Hematopoietic multipotent progenitor cell treated with erythropoietin and hydrocortisone succinate and interleukin-3 and kit ligand, for 6 days (in vitro differentiated cells): ENCODE measurements at places on chromosomes 11 and 22.

DNA sequence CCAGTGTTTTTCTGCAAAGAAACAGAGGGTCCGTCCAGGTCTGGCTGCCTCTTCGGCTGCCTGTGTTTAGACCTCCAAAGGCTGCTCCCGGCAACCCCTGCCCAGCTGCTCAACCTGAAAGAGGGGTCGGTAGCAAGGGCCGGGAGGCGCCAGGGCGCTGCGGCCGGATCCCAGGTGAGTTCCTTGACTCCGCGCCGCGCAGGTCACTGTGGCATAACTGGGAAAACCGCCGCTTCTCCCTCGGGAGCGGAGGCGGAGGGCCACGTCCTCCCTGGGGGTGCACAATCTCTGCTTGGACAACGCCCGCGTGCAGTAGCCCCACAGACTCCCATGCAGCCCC is 1.0 kb upstream of the BRSK2 start:
- DNase-seq, result no peak

- DNase-seq, result no peak
Measured at GRCh38 chr11:58024601-58025091, 965 bp downstream of the OR9Q1 start.

DNA sequence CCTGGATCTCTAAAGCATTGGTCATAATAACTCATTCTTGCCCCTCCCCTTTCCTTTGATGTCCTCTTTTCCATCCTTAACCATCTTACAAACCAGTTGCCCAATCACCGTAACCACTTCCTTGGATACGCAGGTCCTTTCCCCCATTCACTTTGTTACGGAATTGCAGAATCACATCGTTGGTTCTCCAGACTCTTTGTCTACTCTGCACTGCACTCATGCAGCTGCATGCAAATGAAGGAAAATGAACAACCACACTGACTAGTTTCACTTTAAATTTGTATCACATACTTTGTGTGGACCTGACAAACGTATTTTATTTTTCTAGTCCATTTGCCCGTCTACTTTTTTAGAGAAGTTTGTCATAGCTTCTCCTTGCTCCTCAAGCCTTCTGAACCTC is 69.9 kb downstream of the SLC5A12 start:
- DNase-seq, result no peak

DNA sequence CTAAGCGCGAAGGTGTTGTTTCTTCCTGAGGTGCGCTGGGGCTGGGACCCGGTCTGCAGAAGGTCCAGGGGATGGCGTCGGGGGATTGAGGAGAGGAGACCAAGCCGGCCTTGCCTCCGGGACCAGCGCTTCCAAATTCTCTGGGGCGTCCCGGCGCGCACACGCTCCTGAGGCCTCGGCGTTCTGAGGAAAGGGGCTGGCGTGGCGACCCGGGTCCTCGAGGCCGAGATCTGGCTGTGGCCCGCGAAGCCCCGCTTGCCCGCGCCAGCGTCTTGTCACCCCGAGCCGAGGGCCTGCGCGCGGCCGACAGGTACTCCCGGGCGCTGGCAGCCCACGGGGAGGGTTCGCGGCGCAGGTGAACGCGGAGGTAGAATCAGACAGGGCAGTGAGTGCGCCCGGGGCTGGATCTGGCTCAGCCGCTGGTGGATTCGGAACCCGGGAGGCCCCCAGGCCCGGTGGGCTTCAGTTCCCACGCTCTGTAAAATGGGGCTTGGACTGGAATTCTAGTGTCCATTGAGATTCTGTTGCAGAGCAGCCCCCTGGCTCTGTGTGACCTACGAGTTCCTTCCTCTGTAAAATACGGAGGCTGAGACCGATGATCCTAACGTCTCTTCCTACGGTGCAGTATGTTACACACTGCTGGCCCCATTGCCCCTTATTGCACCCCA is 14.7 kb downstream of the SSH3 start:
- no peak for DNase-seq

DNA sequence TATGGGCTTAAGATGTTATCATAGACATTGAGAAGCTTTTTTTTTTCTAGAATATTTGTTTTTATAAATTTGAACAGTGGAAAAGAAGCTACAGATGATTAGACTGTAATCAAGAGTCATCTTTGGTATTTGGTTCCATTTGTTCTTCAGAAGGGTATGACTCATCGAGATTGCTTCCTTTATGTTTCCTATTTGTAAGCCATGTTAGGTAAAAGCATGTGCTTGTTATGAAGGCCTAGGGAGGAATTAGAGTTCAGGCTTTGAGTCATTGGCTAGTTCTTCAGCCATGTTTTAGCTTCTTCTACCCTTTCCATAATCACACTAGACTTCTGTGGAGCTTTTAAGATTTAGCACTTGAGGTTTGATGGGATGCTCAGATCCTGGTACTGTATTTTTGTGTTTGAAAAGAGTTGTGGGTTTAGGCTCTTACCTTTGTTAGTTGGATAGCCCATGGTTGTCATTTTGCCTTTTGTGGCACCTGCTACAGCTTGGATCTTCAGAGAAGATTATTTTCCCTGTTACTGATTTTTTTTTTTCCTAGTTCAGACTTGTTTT is 44.3 kb downstream of the POLD3 start:
- DNase-seq, result peak; percentile 14

DNA sequence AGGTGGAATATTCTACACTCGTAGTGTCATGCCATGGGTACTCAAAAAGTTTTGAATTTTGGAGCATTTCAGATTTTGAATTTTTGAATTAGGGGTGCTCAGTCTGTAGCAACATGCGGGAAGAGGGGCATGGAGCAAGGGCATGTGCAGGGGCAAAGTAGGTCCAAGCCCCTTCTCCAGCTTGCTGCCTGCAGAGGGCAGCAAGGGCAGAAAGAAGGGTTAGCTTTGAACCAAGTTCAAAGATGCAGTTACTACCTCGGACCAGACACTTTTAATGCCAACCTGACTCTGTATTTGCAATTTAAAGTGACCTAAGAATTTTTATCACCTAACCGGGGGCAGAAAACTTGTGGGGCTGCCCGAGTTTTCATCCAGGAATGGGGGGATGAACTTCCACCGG is 68.2 kb downstream of the CD82 start:
- DNase-seq, result peak; percentile 35

DNA sequence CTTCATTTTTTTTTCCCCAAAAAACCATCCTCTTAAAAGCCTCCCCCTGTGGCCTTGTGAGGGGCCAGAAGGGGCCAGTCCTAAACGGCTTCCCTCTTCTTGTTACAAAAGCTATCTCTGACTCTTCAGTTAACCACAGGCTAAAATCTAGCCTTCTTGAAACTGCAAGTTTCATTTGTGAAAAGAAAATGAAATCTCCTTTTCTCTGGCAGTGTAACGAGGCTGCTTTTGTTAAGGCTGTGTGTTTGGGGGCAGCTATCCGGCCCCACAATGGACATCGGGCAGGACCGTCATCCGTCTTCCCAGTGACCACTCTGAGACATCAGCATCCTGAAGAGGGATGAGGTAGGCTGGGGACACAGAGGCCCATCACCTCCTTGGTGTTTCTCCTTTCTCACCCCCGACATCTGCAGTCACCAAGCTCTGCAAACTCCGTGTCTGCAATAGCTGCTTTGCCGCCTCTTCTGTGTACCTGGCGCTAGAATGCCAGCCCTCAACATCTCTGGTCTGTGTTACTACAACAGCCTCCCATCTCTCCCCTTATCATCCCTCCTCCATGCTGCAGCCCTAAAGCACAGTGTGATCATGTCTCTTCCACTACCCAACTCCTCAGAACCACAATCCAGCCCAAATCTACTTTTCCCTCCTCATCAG is 94.0 kb downstream of the RCN1 start:
- DNase-seq, result no peak

GRCh38 chr11:110935018-110935640 is 222.9 kb upstream of the ARHGAP20 start:
- no peak for DNase-seq

GRCh38 chr11:121066623-121067022 is 34.4 kb upstream of the TECTA start:
- DNase-seq, result no peak

DNA sequence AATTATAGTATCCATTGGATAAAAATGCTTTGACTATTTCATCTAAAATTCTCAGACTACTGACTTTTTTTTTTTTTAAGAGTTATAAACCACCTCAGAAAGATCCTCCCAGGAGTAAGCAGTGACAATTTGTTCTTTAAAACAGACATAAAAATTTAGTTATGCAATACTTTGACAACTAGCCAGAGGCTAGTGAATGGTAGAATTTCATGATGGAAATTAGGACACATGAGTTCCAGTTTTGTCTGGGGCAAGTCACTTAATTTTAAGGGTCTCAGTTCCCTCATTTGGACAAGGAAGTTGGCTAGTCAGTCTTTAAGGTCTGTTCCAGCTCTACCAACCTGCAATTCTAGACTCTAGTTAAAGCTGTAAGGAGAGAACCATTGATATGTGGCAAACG is 2.9 kb downstream of the IL18 start:
- no peak for DNase-seq

DNA sequence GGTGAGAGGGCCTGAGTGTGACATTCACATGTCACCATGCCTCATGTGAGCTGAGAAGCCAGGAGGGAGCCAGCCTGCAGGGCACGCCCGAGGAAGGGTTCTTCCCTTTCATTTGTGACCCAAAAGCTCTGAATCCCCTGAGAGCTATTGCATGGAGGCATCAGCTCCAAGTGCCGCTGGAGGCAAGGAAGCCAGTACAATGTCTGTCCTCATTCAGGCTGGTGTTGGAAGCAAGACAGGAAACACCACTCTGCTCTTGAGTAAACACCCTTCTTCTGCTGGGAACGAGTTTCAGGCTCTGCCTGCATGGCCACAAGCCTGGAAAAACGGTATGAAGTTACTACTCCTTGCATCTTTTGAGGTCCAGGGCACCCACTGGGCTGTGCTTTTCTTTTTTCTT is 83.8 kb upstream of the LARGE1 start:
- no peak for DNase-seq

GRCh38 chr22:29109822-29110221 is 37.0 kb downstream of the KREMEN1 start:
- no peak for DNase-seq

DNA sequence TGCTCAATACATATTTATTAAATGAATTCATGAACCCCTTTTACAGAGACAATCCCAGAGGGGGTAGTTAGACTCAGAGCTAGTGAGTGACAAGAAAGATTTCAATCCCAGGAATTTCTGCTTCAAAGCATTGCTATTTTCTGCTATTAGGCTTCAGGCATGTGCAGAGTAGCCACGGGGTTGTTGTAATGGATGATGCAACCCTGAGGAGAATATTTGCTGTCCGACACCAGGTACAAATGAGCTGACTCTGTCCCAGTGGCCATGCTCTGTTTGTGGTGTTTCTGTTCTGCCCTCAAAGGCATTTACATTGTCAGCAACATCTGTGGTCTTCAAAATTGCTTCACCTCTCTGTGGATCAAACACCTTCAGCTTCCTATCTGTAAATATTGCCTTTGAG is 102.6 kb downstream of the CSNK2A3 start:
- no peak for DNase-seq

- DNase-seq, result no peak
Measured at GRCh38 chr11:134150195-134150903, 73.4 kb downstream of the NCAPD3 start.

- peak; percentile 52 for DNase-seq
Measured at GRCh38 chr22:24376586-24376985, 50.8 kb upstream of the ADORA2A start.

- DNase-seq, result peak; percentile 80
Measured at GRCh38 chr11:14308114-14308896, 50.7 kb downstream of the RRAS2 start.

GRCh38 chr22:32817137-32817730 is 15.7 kb downstream of the TIMP3 start:
- DNase-seq, result no peak

GRCh38 chr11:77800449-77800848 is 20.1 kb downstream of the RSF1 start:
- peak; percentile 59 for DNase-seq

DNA sequence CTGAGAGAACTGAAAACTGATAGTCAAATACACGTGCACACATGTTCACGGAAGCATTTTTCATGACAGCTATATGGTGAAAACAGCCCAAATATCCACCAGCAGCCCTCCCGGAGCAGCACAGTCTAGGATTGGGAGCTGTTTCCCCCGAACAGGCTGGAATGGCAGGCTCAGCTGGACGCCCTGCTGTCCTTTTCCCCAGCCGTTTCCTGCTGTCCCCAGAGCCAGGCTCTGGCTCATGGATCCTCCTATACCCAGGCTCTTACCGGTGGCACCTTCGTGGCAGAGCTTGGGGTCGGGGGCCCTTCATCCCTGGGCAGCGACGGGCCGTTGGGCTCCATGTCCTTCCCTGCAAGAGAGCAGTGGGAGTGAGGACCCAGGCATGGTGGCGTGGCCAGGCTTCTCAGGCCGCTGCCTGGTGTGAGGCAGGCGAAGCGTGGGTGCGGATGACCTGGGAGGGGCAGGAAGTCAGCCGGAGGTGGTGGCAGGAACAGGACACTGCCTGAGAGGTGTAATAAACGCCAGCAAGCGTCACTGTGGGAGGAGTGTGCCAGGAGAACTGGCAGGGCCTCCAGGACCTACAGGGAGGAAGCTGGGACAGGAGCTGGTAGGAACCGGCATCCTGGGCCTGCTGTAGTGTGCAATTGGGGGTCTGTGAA is 38.8 kb downstream of the OSBPL5 start:
- DNase-seq, result no peak

DNA sequence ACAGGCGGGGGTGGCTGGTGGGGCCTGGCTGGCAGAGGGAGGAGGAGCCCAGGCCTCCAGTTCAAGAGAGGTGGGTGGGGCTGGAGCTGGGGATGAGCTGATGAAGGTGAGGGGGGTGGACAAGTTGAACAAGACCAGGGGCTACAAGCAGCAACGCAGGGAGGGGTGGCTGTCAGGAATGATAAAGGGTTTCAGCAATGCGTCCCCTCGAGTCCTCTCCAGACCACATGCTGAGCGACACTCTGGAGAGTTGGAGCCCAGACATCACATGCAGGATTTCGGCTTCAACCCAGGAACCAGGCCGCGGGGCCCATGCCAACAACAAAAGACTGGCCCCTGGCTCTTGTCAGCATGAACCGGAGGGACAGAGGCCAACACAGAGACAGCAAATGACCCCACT is 480.3 kb downstream of the BRD1 start:
- no peak for DNase-seq

- DNase-seq, result no peak
Measured at GRCh38 chr22:47846206-47846605, 1083.8 kb downstream of the TBC1D22A start.

DNA sequence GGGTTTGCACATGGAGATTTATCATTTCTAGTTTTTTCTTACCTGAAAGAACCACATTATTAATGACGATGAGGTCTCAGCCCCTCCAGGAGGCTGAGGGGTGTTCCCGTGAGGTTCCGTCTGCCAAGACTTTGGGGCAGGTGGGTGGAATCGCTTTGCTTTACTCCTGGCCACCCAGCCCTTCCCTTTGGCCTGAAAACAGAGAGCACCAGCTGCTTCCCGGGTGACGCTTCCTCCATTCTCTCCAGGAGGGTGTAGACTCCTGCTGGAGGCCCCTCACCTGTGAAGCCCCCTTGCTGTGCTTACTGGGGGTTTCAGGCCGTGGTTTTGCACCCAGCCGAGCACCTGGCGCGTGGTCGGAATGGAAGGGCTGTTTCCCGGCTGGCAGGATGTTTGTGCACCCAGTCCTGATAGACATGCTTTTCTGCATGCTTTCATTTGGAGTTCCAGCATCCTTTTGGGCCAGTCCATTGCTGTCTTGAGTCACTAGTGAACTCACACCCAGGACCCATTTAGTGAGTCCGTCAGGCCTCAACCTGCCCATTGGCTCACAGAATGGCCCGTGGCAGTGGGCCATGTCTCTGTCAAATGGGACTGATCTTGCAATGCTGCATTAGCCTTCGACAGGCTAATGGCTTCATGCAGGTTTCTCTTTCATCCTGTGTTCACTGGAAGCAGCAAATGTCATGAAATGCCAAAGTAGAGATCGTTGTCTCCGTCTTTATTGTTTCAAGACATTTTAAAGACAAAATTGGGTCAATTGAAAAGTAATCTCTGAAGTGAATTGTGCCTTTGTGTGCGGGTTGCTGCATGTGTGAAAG is 360.8 kb downstream of the TBC1D22A start:
- no peak for DNase-seq

- peak; percentile 82 for DNase-seq
Measured at GRCh38 chr11:111565114-111565720, 24.7 kb downstream of the LAYN start.
